Activated T-cell treated with anti-CD3 and anti-CD28 coated beads for 4 hours (primary cell): ENCODE measurements at places on chromosomes 5 and 9.

DNA sequence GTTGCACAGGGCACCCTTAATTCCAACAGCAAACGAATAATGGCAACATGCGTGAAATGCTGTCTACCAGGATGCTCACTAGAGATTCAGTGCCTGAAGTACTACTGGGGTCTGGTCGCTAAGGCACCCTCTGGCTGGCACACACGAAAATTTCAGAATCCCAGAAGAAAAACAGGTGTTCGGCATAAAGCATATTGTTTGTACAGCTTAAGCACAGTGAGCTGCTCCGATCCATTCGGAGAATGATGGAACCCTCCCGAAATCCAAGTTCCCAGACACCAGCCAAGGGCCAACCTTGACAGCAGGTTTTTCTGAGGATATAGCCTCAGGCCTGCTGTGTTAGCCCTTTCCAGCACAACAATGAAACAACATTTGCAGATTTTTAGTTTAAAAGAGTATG is 61.4 kb upstream of the ALDH1B1 start:
- DNase-seq: no peak

- no peak for DNase-seq
Measured at GRCh38 chr5:124743602-124744169, 2.8 kb downstream of the ZNF608 start.

DNA sequence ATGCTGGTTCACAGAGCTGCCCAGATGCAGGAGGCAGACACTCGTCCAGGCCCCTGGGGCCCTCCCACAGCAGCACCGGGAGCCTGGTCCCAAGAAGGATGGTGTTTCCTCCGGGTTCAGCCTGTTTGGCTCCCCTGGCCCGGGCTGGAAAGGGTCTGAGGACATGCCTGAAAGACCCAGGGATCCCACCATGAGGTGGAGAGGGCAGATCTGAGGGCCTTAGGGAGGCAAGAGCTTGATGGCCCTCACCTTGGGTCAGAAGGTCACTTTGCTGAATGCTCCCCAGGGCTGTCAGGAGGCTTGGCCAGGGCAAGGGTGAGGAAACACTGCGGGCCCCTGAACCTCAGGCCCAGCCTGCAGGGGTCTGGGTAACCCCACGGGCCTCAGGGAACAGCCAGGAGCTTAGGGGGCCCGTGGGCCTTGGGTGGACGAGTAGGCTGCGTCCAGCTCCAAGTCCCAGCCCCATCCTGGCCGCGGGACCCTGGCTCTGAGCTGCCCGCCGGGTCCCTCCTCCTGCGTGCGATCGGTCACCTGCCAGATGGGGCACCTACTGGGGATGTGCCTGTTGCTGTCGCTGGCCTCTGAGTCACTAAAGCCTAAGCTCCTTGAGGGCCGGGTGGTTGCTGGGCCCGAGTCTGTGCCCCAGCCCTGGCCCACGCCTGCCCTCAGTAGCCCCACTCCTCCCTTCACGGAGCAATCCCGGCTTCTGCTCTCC is 106.2 kb downstream of the ZNF354C start:
- no peak for DNase-seq

DNA sequence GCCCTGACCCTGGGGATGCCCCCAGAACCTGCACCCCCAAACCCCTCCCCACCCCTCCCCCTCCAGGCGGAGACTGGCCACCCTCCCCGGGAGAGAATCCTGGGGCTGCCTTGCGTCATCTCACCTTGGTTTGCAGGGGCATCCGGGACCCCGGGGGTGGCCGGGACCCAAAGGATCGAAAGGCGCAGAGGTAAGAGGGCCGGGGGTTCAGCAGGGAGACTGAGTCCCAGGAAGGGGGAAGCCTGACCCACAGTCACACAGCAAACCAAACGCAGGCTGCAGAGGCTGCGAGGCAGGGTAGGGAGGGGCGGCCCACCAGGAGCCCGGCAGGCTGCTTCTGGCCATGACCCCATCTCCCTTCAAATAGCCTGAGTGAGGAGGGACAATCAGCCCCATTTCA is 33.8 kb upstream of the ORM1 start:
- no peak for DNase-seq
